Motor neuron (in vitro differentiated cells): ENCODE measurements at places on chromosomes 5 and 9. TPM values are rescaled to one million over a fixed set of nuclear protein-coding genes. Genes with fewer than 3 reads are reported as not detected.

Gene LRRC19
- total RNA-seq = 0.27 and 0.47 TPM in 2 replicates

Gene PPP2CA
- 51.5 and 56.5 TPM in 2 replicates for total RNA-seq

Gene TAF1L
- 0.19 and 0.35 TPM in 2 replicates for total RNA-seq

Gene CDH9
- 0.24 and 0.26 TPM in 2 replicates for total RNA-seq

Gene NR2F1-AS1
- 48.8 and 50.0 TPM in 2 replicates for total RNA-seq

Gene EGFL7
- total RNA-seq = 11.8 and 13.7 TPM in 2 replicates

Gene STRBP
- 56.9 and 60.7 TPM in 2 replicates for total RNA-seq

Gene ANKRD33B
- 2.5 and 2.8 TPM in 2 replicates for total RNA-seq
